GM12892 (cell line): ENCODE measurements at places on chromosomes 7 and 10.

GRCh38 chr10:71985542-71986250, 21.5 kb downstream of the CHST3 start:
- DNase-seq = no peak

- no peak for DNase-seq
Observed at GRCh38 chr10:50635286-50635685, 11.5 kb upstream of the SGMS1 start.

DNA sequence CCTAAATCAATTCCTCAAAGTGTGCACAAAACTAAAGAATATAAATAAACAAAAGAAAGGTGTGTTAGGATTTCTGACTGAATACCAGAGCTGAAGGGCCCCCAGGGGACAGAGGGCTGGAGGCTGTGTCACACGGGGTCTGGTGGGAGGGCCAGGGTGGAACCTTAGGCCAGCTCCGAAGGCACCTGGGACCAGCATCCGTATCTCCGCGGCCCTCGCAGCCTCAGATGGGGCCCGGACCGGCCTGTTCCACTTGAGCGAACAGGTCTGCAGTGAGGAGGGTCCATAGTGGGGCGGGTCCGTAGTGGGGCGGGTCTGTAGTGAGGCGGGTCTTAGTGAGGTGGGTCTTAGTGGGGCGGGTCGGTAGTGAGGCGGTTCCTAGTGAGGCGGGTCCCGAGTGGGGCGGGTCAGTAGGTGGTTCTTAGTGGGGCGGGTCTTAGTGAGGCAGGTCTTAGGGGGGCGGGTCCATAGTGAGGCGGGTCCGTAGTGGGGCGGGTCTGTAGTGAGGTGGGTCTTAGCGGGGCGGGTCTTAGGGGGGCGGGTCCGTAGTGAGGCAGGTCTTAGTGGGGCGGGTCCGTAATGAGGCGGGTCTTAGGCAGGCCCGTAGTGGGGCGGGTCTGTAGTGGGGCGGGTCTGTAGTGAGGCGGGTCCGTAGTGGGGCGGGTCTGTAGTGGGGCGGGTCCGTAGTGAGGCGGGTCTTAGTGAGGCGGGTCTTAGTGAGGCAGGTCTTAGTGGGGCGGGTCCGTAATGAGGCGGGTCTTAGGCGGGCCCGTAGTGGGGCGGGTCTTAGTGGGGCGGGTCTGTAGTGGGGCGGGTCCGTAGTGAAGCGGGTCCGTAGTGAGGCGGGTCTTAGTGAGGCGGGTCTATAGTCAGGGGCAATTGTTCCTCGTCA, 15.1 kb downstream of the GPR146 start:
- DNase-seq = no peak

DNA sequence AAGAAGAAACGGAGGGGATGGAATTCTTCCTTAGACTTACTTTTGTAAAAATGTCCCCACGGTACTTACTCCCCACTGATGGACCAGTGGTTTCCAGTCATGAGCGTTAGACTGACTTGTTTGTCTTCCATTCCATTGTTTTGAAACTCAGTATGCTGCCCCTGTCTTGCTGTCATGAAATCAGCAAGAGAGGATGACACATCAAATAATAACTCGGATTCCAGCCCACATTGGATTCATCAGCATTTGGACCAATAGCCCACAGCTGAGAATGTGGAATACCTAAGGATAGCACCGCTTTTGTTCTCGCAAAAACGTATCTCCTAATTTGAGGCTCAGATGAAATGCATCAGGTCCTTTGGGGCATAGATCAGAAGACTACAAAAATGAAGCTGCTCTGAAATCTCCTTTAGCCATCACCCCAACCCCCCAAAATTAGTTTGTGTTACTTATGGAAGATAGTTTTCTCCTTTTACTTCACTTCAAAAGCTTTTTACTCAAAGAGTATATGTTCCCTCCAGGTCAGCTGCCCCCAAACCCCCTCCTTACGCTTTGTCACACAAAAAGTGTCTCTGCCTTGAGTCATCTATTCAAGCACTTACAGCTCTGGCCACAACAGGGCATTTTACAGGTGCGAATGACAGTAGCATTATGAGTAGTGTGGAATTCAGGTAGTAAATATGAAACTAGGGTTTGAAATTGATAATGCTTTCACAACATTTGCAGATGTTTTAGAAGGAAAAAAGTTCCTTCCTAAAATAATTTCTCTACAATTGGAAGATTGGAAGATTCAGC, 158.7 kb upstream of the LANCL2 start:
- no peak for DNase-seq

DNA sequence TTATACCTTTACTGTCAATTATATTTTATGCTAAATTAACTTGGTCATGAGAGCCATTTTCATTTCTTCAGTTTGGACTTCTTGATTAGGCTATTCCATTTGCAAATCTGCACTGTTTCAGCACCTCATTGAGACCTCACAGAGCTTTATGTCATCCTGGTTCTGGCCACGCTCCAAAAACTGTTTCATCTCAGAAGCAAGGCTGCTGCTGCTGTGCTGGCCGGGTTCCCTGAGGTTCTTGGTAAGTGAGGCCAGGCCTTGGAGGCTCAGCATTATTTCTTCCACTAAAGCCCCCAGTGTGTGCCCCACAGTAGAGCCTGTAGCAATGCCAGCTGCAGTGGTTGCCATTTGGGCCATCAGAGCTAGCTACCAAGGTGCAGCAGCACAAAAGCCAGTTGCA, 7.8 kb upstream of the ZNF485 start:
- DNase-seq = no peak

DNA sequence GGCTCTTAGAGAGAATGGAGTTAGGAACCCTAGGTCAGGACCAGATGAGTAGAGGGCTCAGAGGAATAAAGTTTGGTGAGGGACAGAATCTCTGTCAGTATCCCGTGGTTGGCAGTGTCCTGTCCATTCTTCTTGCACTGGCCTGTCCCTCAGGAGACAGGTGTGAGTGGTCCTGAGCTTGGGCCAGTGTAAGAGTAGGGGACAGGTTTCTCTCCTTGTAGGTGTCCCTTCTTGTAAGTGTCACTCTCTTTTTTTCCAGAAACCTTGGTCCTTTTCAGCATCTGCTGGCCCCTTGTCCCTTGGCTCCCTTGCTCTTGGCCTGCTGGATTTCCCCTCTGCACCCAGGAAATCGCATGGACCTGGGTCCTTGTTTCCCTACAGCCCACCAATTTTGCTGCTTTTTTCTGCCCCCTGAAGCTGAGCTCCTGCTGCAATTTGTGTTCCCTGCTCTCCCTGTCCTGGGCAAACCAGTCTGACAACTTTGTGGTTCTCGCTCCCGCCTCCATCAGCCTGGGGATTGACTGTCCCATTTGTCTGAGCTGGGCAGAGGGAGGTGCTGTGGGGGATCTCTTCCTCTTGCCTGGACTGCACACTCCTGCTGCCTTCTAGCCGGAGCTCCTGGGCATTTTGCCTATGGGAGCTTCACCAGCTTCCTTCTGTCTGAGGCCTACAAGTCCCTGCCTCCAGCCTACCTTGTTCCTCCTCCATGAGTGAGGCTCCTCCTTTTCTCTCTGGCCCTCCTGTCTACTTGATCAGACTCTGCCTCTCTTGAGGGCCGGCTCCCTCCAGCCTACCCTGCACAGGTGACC, 6.5 kb downstream of the TSPAN14 start:
- DNase-seq = no peak

DNA sequence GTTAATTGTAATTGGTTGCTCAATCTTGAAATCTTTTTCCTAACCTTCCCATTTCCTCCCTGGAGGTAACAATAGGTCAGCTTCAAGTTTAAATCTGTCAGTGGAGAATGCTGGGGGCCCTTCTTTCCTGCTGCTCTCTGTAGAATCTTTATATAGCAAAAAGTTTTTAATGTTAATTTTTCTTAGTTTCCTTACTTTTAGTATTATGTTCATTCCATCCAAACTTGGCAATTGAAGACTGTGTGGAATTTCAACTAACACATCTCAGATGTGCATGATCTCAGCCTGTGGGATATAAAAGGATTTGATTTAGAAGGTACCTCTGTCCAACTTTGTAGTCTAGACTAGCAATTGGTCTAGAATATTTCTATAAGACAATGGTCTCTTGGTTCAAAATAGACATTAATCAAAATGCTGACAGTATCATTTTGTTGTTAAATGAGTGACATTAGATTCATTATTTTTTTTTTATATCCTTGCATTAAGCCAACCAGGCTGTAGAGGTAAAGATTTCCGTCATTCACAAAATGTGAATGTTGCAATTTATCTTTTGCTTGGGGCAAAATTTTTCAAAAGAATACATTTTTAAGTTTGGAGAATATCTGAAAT, 100.4 kb upstream of the SEMA3A start:
- DNase-seq = no peak

- DNase-seq = no peak
Observed at GRCh38 chr10:104002911-104003310, 36.0 kb downstream of the SLK start.

GRCh38 chr7:90061077-90061476, 93.2 kb upstream of the STEAP1 start:
- no peak for DNase-seq

- DNase-seq = no peak
Observed at GRCh38 chr10:114265392-114266053, 26.5 kb downstream of the VWA2 start.

DNA sequence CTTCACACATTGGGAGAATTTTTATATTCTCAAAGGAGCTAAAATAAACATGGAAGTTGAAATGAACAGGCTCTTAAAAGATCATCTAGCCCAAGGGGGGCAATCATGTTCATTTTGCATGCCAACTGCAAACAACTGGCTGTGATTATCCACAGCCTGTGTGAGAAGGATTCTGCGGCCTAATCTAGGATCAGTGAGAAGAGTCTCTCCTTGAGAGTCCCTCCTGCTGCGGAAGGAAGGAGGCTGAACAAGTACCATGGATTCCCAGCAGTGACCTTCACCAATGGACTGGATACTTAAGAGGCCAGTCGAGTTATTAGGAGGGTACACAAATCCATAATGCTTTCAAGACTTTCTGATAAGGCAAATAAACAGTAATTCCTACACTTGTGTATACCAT, 76.7 kb downstream of the IGF2BP3 start:
- DNase-seq = no peak

DNA sequence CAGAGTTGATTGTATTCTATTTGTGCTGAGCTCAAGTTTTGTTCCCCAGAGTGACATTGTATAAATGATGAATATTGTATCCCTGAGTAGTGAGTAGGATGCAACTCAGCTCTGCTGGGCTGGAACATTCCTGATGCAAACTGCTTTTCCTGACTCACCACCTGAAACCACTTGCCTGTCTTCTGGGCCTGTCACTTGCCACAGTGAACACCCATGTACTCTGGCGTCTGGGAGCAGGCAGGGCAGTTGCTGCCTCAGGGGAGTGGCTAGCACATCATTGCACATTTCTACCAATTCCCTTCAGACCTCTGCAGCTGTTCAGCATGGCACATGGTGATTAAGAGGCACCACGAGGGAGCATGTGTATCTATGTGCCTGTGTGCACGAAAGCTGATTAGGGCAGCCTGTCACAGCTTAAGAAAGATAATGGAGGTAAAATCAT, 157.3 kb downstream of the SND1 start:
- DNase-seq = no peak

- DNase-seq = no peak
Observed at GRCh38 chr10:86295791-86296190, 70.8 kb downstream of the GRID1 start.

GRCh38 chr10:120402147-120402766, 54.8 kb upstream of the PLPP4 start:
- DNase-seq = no peak

GRCh38 chr10:1398626-1399410, 338.5 kb downstream of the ADARB2 start:
- DNase-seq = no peak

DNA sequence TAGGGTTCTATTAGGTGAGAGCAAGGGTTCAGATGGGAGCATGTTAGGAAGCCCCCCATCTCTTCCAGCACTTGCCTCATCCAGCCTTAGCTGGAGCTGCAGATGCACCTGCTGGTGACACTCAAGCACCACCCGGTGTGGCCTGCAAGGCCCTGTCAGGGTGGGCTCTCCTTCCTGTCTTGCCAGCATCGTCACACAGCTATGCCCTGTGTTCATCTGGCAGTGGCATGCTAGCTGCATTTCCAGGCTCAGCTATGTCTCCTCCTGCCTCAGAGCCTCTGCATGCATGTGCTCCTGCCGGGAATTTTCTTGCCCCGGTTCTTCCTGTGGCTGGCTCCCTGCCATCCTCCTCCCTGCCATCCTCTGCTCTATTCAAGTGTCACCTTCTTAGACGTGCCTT, 129.7 kb upstream of the KLF6 start:
- DNase-seq = no peak

- no peak for DNase-seq
Observed at GRCh38 chr10:3502673-3503072, 282.3 kb downstream of the KLF6 start.
